ENCODE measurements at places on chromosomes 16 and 17. TPM values are rescaled to one million over a fixed set of nuclear protein-coding genes. Genes with fewer than 3 reads are reported as not detected.

The METTL26 gene
- total RNA-seq = 104 TPM

The TBL3 gene
- 25.8 TPM for total RNA-seq

The ALOX12B gene
- 1.3 TPM for total RNA-seq

The C17orf107 gene
- total RNA-seq = 3.6 TPM

The PRSS8 gene
- 24.6 TPM for total RNA-seq

The KRT27 gene
- total RNA-seq = not detected

All from MCF 10A (cell line).